ENCODE measurements at places on chromosomes 6 and 20. TPM values are rescaled to one million over a fixed set of nuclear protein-coding genes. Genes with fewer than 3 reads are reported as not detected.

Gene NOL7
- total RNA-seq, result 62.6 TPM

DNA sequence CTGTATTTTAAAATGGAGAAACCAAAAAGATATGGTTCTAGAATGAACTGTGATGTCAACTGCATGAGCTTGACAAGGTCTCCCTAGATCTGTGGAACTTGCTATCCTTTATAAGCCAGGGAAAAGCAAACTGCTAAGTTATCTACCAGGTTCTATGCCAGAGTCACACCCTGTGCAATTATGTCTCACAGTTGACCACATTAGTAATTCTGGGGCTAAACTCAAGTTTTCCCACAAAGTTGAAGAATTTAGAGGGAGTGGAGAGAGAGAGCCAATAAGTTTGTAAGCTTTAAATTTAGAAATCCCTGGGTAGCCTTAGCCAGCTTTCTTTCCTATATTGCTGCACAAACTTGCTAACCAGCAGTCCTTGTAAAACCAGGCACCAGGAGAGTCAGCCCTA lies 407.0 kb upstream of the SASH1 start:
- no peaks in the 10 kb centered on the region for H3K4me1 ChIP-seq
- no peak for DNase-seq
- no peaks in the 10 kb centered on the region for H3K36me3 ChIP-seq
- no peak overlapping the region for H3K4me3 ChIP-seq
- no peaks in the 10 kb centered on the region for H3K27me3 ChIP-seq

- peaks cover 2% of the 10 kb centered on the region for H3K4me1 ChIP-seq
- no peak for DNase-seq
- no peaks in the 10 kb centered on the region for H3K27me3 ChIP-seq
- no peak overlapping the region for H3K27ac ChIP-seq
- H3K36me3 ChIP-seq, result no peaks in the 10 kb centered on the region
Measured at GRCh38 chr20:19660808-19661378, 97.2 kb upstream of the RIN2 start.

DNA sequence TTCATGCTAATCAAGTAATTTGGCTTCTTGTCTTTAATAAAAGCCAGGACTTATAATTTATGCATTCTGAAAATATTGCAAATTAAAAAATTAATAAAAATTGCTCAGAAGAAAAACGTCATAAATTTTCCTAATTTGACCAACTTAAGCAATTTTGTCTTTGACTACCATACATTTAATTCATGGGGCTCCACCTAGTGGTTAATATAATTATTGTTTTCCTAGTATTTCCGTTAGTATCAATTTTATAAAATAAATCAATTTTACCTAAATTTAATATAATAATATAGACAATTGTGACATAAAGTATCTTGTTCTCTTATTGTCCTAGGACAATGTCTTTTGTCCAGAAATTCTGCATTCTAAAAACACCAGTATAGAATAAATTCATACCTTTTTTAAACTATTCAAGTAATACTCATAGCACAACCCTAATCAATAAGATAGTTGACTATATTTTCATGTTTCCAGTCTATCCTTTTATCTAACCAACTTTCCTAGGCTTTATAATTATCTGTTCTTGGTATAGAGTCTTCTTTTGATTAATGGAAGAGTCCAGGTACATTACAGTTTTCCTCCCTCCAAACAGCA lies 319.9 kb downstream of the TRDN start:
- no peak overlapping the region for H3K4me3 ChIP-seq
- H3K27me3 ChIP-seq, result no peaks in the 10 kb centered on the region
- no peak overlapping the region for H3K27ac ChIP-seq
- H3K4me1 ChIP-seq, result no peaks in the 10 kb centered on the region

DNA sequence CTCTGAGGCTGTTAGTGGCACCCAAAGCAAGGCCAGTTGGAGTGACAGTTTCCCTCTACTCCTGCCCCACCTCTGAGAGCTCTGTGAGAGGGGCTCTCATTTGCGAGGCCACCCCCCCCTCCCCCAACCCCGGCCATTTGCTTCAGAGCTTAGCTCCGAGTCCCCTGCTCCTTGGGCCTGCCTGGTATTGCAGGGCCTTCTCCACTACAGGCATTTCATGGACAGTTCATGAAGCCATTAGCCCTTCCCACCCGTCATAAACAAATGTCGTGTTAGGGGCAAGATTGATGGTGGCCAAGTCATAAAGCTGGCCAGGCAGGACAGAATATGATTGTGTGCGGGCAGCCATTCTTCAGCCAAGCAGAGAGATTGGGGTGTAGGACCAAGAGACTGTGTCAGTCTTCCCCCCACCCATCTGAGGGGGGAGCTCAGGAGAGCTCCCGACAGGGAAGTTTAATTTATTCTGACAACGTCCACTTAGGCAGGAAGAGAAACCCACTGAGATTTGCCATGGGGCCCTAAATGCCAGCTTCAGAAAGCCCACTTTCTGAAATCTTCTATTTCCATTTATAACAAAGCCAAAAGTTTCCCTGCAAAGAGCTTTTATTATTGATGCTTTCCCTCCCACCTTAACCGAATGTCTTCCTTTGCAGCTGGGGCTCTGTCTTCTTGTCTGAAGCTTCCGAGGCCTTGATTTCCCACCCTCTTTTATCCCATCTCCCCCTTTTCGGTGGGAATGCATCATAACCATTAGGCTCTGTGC lies 7.2 kb downstream of the FOXC1 start:
- H3K4me3 ChIP-seq, result no peak overlapping the region
- no peak for DNase-seq
- H3K36me3 ChIP-seq, result no peaks in the 10 kb centered on the region
- H3K4me1 ChIP-seq, result peaks cover 4% of the 10 kb centered on the region
- H3K27ac ChIP-seq, result no peak overlapping the region

GRCh38 chr6:170167657-170168159 lies 123.2 kb downstream of the DLL1 start:
- no peaks in the 10 kb centered on the region for H3K27me3 ChIP-seq
- H3K4me3 ChIP-seq, result no peak overlapping the region
- H3K27ac ChIP-seq, result no peak overlapping the region
- H3K36me3 ChIP-seq, result no peaks in the 10 kb centered on the region
- peaks cover 2% of the 10 kb centered on the region for H3K4me1 ChIP-seq
- DNase-seq, result no peak

DNA sequence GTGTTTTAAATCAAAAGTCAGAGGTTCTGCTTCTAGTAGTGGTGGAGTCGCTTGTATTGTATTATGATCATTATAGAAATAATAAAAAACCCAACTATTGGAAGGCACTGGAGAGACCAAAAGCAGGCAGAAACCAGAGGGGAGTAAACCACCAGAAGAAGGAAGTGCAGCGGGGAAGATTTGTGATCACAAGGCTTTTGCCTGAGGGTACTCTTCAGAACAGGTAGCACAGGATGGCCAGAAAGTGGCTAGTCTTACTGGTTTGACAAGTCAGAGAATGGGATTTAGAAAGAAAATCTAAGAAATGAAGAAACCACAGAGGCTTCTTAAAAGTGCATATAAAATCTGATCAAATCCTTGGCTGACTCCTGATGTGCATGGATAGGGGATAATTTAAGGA lies 24.0 kb downstream of the MAPK13 start:
- no peaks in the 10 kb centered on the region for H3K27me3 ChIP-seq
- DNase-seq, result no peak
- H3K27ac ChIP-seq, result no peak overlapping the region
- H3K4me1 ChIP-seq, result no peaks in the 10 kb centered on the region
- H3K36me3 ChIP-seq, result no peaks in the 10 kb centered on the region
- no peak overlapping the region for H3K4me3 ChIP-seq

DNA sequence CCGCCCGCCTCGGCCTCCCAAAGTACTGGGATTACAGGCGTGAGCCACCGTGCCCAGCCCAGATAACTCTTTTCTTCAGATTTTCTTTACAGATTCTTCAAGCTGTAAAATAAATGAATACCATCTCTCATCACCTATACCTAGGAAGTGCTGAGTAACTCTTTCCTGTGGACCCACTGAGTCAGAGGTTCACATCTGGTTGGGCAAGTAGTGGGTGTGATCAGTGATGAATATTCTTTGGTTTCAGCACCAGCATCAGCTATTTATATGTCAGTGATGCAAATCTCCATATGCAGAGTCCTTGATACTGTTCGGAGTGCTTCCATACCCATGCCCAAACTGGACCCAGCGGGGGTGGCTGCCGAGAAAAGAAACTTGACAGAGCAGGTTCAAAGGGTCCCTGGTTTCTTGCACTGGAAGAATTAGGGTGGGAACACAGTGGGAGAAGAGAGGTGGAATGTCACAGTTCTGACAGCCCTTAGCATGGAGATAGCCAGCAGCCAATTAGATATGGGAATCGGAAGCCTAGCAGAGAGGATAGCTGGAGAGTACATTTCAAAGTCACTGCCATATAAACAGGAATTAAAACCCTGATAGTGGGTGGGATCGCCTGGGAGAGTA lies 64.9 kb upstream of the DDR1 start:
- H3K4me1 ChIP-seq, result peaks cover 2% of the 10 kb centered on the region
- no peaks in the 10 kb centered on the region for H3K36me3 ChIP-seq
- no peak overlapping the region for H3K27ac ChIP-seq
- no peak for DNase-seq
- H3K27me3 ChIP-seq, result no peaks in the 10 kb centered on the region
- no peak overlapping the region for H3K4me3 ChIP-seq

DNA sequence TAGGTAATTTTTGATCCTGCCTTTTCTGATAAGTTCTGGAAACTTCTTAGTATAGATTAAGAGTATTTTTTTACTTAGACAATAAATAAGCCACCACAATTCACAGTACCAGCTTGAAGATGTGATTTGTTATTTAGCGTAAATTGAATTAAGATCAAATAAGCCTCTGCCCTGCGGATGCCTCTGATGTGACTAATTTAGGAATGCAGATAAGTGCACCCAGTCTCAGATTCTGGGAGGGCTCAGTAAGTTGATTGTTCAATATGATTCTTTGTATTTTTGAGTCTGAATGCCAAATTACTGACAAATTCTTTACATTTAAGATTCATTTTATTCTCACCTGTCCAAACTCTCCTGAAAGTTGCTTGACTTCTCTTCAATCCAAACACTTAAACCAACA lies 147.5 kb downstream of the THBS2 start:
- H3K4me1 ChIP-seq, result peaks cover 5% of the 10 kb centered on the region
- H3K27ac ChIP-seq, result no peak overlapping the region
- no peak for DNase-seq
- H3K27me3 ChIP-seq, result no peaks in the 10 kb centered on the region
- H3K4me3 ChIP-seq, result no peak overlapping the region
- no peaks in the 10 kb centered on the region for H3K36me3 ChIP-seq

DNA sequence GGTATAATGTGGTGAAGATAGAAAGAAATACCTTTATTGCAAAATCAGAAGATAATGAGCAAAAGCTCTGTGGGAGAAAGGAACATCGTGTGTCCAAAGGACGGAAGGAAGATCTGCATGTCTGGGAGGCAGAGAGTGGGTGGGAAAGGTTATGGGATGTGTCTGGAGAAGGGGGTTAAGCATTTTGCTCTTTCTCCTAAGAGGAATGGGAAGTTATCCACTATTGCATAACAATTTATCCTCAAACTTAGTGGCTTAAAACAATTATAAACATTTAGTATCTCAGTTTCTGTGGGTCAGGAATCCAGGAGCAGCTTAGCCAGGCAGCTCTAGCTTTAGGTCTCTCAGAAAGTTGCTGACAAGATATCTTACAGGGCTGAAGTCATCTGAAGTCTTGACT lies 229.1 kb upstream of the CITED2 start:
- H3K4me1 ChIP-seq, result peaks cover 4% of the 10 kb centered on the region
- H3K27ac ChIP-seq, result no peak overlapping the region
- H3K27me3 ChIP-seq, result no peaks in the 10 kb centered on the region
- no peaks in the 10 kb centered on the region for H3K36me3 ChIP-seq

DNA sequence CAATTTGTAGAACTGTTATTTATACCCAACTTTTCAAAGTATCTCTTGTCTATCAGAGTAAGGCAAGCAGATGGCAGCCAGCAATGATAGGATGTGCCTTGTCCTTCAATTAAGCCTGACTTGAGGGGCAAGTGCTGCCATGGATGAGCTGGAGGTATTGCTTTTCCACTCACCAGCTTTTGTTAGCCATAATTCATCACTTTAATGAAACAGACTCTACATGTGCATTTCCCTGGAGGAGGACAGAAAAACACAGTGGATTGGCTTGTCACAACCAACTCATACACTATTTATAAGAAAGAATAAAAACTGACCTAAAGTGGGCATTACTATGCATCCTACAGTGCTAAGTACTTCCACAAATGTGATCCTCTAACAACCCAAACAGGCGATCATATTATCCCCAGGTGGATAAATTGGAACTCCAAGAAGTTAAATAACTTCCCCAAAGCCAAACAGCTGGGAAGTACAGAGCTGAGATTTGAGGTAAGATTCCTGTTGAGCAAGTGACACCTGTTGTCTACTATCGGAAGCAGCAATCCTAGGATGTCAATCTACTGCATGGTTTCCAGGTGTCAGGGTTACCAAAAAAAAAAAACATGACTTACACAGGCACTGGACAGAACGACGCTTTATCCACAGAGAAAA lies 73.9 kb upstream of the NRSN1 start:
- H3K27ac ChIP-seq, result no peak overlapping the region
- H3K36me3 ChIP-seq, result no peaks in the 10 kb centered on the region
- DNase-seq, result no peak
- H3K4me3 ChIP-seq, result no peak overlapping the region
- H3K27me3 ChIP-seq, result no peaks in the 10 kb centered on the region

GRCh38 chr6:159572439-159573110 lies 120.5 kb downstream of the SOD2 start:
- H3K4me1 ChIP-seq, result no peaks in the 10 kb centered on the region
- H3K4me3 ChIP-seq, result no peak overlapping the region

DNA sequence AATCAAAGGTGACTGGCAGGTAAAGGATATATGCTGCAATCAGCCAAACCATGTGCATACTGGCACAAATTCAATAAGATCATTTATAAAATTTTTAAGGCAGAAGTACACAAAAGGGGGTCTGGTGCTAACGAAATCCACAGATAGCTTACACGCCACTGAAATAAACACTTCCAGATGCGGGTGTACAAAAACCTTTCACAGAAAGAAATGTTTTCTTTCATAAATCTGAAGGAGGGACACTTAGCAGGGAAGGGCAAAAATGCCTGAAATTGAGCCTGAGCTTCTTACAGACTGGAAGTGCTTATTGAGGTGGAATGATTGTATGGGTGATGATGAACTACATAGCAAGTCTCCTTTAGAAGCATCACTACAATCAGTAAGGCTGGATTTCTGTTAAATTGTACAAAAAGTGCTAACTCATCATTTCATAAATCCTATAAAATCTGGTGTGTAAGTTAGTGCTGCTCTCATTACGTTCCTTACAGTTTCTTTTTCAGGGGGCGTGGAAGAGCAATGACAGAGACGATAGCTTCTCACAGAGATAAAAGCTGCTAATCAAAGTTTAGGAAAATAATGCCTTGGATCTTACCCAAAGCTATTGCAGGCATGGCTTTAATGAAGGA lies 409.3 kb upstream of the RUNX2 start:
- H3K4me1 ChIP-seq, result no peaks in the 10 kb centered on the region
- H3K4me3 ChIP-seq, result no peak overlapping the region
- H3K27me3 ChIP-seq, result no peaks in the 10 kb centered on the region
- no peaks in the 10 kb centered on the region for H3K36me3 ChIP-seq
- no peak for DNase-seq

DNA sequence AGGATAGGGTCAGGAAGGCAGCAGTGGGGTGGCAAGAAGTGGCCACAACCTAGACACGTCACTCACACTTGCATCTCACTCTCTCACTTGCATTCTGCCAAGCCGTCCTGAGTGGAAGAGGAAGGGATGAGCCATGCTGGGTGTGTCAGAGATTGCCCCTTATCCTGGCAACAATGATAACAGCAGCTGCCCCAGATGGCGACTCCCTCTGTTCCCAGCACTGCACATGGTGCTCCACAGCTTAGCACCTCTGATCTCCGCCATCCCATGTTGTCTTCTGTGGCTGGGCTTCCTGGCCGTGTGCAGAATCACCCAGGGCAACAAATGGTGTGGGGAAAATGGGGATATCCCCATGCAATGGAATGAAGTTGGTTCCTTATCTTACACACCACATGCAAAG lies 11.1 kb downstream of the KCNB1 start:
- no peaks in the 10 kb centered on the region for H3K4me1 ChIP-seq
- H3K27ac ChIP-seq, result no peak overlapping the region
- no peaks in the 10 kb centered on the region for H3K36me3 ChIP-seq
- no peak for DNase-seq
- H3K27me3 ChIP-seq, result no peaks in the 10 kb centered on the region

All from ovary (tissue), 10 donors.